Bronchus fibroblast of lung (primary cell): ENCODE measurements at places on chromosomes 7 and 10. TPM values are rescaled to one million over a fixed set of nuclear protein-coding genes. Genes with fewer than 3 reads are reported as not detected.

SPDYE2B gene
- total RNA-seq = not detected in 2 replicates

RNLS gene
- total RNA-seq = 8.2 and 13.1 TPM in 2 replicates

ATG9B gene
- total RNA-seq = 0.15 TPM in 1 of 2 replicates, not detected in the other

C10orf62 gene
- total RNA-seq = not detected in 2 replicates

KIAA1217 gene
- total RNA-seq = 3.9 and 5.2 TPM in 2 replicates

OPN4 gene
- not detected in 2 replicates for total RNA-seq

BTBD16 gene
- total RNA-seq = not detected in 2 replicates

PRLHR gene
- total RNA-seq = not detected in 2 replicates

LEP gene
- total RNA-seq = not detected in 2 replicates

GBX1 gene
- not detected in 2 replicates for total RNA-seq

FAM25G gene
- total RNA-seq = not detected in 2 replicates

FGL2 gene
- 0.15 and 0.34 TPM in 2 replicates for total RNA-seq

PILRA gene
- total RNA-seq = under 0.01 TPM in 1 of 2 replicates, not detected in the other

PHYHIPL gene
- not detected in 2 replicates for total RNA-seq

SLC13A4 gene
- total RNA-seq = 0.17 and 0.59 TPM in 2 replicates

VPS37D gene
- 0.89 and 1.8 TPM in 2 replicates for total RNA-seq

ADAM12 gene
- total RNA-seq = 2.7 and 2.9 TPM in 2 replicates
